NCI-H1105 treated with DMSO at 0.1 percent for 48 hours (cell line): ENCODE measurements at places on chromosomes 3 and 15.
A peak's percentile ranks its signal among the peaks of the same experiment; 100 is the strongest.

- DNase-seq, result no peak
Observed at GRCh38 chr3:184196536-184196935, 10.5 kb downstream of the ABCF3 start.

DNA sequence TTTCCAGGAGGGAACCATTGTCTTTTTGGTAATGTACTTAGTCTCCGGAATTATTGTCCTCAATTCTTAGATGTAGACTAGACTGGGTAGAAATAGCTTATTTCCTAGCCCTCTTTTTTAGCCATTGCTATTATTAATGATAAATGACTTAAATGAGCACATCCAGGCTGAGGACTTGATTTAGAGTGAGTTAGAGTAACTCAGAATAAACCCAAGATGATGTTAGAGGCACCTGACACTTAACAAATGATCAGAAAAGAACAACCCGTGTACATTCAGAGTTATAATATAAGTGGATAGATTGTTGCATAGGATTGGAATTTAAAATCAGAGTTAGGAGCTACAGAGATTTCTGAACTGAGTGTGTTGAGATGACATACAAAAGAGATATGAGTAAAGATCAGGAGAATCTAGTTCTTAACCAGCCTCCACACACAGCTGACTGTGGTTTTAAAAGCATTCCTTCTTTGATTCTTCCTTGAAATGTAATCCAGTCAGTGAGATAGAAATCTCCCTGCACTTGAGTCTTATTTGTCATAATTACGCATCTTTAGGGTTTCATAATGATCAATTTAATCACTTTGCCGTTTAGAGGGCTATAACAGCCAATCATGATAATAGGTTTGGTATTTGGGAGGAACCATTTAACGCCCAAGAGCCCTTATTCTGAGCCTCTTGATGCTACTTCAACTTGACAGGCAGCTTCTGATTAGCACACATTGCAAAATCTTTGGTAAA lies 366.5 kb downstream of the GAP43 start:
- peak; percentile 82 for DNase-seq

- DNase-seq, result no peak
Observed at GRCh38 chr3:78825858-78826215, 942.0 kb downstream of the ROBO1 start.

- DNase-seq, result no peak
Observed at GRCh38 chr3:20990896-20991295, 760.1 kb downstream of the ZNF385D start.

DNA sequence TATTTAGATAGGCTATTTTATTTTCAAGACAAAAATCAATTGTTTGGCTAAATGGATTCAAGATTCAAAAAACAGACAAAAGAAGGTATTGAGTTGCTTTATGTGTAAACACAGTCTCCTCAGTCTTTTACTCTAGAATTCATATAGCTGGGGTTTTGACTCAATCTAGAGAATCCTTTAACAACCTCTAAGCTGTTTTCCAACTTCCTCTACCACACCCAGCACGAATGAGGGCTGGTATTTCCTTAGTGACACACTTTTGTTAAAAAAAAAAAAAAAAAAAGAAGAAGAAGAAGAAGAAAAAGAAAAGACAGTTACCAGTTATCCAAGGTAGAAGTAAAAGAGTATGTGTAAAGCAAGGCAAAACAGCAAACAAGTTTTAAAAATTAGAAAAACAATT lies 732.8 kb upstream of the GOLIM4 start:
- DNase-seq, result no peak

DNA sequence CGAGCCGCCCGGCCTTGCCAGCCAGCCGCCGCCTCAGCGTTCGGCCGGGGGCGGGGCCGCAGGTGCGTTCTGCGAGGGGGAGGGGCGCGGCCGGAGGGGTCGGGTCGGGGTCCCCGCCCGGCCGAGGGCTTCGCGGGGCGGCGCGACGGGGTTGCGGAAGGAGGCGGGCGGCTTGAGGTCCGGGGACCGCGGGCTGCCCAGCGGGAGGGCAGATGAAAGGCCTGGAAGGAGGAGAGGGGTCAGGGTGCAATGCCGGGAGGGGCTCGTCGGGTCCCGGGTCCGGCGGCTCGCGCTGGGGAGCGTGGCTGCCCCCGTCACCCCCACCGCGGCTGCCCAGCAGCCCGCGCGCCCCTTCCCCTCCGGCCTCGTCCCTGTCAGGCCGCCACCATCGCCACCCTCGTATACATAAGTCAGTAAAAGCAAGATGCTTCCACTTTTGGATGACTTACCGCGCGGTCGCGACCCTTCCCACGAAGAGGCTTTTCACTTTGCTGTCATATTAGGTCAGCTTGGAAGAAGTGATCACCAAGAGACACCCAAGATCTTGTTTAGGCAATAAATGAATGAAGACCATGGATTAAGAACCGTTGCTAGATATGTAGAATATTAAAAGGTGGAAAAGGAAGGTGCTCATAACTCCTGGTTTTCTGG lies 620 bp upstream of the ANP32A start:
- DNase-seq, result peak; percentile 53

DNA sequence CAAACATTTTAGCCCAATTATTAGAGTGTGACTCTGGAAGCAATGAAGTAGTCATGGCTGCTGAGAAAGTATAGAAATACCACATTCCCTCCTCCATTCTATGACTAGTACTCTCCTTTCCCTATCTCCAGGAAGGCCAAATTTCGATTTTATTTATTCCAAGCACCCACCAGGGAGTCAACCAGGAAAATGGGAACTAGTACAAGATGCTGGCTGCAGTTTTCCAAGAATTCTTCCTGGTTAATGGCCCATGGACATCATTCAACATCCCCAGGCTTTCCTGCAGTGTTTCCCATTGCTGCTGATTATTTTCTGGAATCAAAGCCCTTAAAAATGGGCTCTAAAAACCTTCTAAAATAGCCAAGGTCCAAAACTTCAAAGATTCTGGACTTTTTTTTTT lies 247.9 kb upstream of the STT3B start:
- DNase-seq, result no peak

DNA sequence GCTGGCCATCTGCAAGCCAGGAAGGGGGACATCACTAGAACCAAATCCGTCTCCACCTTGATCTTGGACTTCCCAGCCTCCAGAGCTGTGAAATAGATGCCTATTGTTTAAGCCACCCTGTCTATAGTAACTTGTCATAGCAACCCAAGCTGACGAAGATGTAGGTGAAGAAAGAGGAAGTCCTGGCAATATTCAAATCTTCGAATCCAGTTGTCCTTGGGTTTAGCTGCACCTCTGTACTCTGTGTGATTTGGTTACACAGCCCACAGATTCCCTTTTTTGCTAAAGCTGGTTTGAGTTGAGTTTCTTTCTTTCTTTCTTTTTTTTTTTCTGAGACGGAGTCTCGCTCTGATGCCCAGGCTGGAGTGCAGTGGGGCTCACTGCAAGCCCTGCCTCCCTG lies 68.0 kb upstream of the XCR1 start:
- no peak for DNase-seq

GRCh38 chr15:41897363-41897799 lies 3.5 kb upstream of the SPTBN5 start:
- DNase-seq, result no peak
